ENCODE measurements at places on chromosomes 13 and 19.

- no peak for DNase-seq
Observed at GRCh38 chr13:78015782-78016181, 97.2 kb upstream of the EDNRB start.

- DNase-seq, result no peak
Observed at GRCh38 chr13:28353679-28354078, 141.2 kb downstream of the FLT1 start.

- DNase-seq, result no peak
Observed at GRCh38 chr13:28753208-28753892, 34.6 kb upstream of the SLC46A3 start.

- no peak for DNase-seq
Observed at GRCh38 chr19:17794731-17795494, at the start of gene B3GNT3. B3GNT3 (plus strand) TSS chr19:17795138; CDS start chr19:17807808, 12,670 bp downstream.

GRCh38 chr19:16428372-16429036 lies 43.3 kb downstream of the EPS15L1 start:
- no peak for DNase-seq

GRCh38 chr13:83883061-83883523 lies 818 bp upstream of the SLITRK1 start:
- no peak for DNase-seq

GRCh38 chr13:32135056-32135390 lies 103.4 kb downstream of the FRY start:
- DNase-seq, result no peak

DNA sequence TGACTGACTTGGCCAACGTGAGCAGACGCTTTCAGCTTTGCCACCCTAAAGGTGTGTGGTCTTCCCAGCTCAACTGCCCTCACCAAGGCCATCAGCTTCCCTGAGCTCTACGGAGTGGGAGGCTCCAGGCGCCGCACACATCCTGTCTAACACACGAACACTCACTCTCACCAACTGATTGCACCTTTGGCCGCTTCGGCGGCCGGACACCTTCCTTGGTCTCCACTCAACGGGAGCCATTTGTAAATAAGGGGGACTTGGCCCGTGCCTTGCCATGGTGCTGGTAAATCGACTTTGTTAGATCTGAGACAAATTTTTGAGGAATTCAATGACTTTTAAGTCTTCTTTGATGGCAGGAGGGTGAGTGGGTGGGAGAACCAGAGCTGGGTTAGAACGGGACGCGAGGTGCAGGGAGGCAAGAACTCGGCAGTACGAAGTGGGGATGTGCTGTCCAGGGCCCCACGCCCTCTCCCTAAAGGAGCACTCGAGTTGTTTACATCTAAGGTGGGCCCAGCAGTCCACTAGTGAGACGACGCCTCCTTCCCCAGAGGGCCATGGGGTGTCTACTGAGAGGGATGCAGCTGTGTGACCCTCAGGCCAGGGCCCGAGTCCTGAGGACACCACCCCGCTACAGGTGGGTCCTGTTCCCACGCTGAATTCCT lies 4.4 kb downstream of the C13orf46 start:
- no peak for DNase-seq

DNA sequence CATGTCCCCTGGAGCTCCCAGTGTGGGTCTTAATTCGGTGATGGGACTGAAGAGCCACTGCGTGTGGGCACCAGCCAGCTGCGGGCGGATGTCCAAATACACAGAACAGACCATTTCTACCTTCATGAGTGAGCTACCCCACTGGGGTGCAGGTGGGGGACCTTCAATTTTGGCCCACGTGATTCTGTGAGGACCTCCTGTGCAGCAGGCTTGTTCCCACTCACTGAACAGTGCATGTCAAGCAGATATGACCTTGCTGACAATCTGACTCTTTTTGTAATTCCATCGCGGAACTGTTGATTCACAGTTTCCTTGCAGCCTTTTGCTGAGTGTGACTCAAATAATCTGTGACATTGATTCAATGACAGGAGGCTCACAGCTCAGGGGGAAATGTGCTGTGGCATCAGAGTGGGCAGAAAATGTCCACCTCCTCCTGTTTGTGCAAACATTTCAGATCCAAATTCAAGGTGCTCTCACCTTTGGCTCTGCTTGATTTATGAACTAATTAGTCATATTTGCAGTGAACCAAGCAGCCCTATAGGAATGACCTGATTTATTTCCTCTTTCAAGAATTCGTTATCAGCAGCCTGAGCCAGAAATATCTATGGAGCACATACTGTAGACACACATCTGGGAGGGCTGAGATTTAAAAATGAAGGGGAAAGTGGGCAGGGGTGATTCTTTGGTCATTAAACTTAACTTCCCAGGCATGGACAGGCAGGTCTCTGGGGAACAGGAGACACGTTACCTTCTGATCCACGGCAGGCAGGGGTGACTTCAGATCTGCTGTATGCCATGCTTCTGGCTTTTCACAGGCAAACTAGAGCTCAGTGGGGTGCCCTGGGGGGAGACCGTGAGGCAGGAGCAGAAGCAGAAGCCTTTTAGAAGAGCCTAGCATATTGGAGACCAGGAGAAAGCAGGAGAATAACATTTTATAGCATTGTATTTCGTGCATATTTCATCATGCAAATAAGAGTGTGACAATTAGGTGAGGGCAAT lies 170.0 kb upstream of the KL start:
- no peak for DNase-seq

- no peak for DNase-seq
Observed at GRCh38 chr13:70502944-70503343, 394.7 kb upstream of the KLHL1 start.

Measured in CD4-positive, alpha-beta T cell treated with Interleukin-4 for 4 hours (primary cell).